ENCODE measurements at places on chromosomes 16 and 17.
A peak's percentile ranks its signal among the peaks of the same experiment; 100 is the strongest.

DNA sequence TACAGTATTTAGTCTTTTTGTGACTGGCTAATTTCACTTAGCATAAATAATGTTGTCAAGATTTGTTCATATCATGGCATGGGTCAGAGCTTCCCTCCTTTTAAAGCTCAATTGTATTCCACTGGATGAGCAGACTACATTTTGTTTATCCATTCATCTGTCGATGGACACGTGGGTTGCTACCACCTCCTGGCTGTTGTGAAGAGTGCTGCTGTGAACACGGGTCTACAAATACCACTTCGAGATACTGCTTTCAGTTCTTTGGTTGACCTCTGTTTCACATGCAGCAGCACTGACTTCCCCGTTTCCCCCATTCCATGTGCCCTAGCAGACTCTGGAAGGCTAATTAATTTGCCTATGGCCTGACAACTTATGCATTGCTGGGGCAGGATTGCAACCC, 285.4 kb downstream of the SHISA9 start:
- no peak for DNase-seq

DNA sequence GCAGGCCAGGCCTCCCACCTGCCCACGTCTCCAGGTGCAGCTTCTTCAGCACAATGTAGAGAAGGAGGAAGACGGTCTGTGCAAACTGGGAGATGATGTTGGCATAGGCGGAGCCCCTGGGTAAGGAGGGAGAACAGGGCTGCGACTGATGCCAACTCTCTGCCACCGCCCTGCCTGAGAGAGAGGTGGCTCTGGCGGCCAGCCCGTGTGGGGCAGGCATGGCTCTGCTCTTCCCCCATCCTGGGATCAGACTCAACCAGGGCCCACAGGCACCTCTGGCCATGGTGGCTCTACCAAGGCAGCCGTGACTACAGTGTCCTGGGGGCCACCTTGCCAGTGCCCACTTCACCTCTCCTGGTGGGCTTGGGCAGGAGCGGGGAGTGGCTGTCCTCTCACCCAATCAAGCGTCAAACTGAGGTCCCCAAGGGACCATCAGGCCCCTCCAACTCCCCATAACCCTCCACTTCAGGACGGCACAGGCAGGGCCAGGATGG, 8.6 kb downstream of the SLC47A2 start:
- no peak for DNase-seq

DNA sequence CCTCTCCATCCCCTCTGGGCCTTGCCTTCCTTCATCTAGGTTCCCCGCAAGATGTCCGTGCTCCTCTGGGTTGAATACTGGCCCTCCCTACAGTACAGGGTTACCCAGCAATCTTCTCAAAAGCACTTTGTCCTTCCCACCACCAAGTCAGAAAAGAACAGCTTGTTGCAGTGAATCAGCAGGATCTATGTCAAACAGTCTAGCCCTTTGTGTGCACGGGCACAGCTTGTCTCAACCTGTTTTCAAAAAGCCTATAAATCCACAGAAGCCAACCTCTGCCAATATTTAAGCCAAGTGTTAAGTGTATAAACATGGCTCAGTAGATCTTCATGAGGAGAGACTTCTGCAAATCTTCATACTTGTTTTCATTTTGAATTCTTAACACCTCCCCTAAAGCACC, 25.2 kb downstream of the C17orf67 start:
- DNase-seq, result no peak

DNA sequence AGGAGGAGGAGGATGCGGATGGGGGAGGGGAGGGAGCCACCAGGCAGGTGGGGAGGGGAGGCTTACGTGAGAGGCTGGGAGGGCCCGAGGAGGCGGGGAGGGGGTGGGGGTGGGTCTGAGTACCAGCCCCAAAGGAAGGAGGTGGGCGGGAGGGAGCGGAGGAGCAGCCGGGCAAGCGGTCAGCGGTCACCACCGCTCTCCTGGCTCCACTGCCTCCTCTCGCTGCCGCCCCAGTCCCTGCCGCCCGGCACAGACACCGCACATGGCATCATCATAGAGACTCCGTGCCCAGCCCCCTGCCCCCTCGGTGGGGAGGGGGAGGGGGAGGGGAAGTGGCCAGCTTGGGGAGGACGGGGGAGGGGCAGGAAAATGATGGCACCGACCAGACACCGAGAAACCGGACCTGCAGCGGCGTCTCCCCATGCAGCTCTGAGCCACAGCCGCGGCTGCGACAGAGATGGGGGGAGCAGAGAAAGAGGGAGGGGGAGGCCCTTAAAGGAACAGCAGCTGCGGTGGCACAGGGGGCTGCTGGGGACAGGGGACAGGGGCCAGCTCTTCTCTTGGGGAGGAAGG, at the start of gene TLCD3B:
Gene TLCD3B (minus strand): TSS at position 431 of the 573 bp plus-strand sequence. CDS start 744 bp downstream, outside the sequence.
- no peak for DNase-seq

- no peak for DNase-seq
Observed at GRCh38 chr17:81271226-81271625, 23.9 kb downstream of the SLC38A10 start.

DNA sequence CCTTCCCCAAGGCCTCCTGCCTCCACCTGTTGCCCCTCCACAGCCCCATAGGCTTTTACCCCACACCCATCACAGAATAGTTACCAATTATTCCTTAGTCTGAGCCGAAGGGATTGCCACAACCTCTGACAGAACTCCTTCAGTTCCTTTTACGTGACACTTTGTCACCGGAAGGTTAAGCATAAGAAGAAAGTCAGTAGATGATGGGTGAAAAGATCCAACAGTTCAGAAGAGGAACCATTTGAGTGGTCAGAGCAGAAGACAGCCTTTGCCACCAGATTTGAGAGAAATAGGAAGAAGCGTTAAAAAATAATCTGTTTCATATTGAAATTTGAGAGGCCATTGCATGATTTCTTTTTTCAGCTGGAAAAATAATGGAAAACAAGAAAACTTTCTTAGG, 1.2 kb downstream of the SRR start:
- DNase-seq, result no peak

DNA sequence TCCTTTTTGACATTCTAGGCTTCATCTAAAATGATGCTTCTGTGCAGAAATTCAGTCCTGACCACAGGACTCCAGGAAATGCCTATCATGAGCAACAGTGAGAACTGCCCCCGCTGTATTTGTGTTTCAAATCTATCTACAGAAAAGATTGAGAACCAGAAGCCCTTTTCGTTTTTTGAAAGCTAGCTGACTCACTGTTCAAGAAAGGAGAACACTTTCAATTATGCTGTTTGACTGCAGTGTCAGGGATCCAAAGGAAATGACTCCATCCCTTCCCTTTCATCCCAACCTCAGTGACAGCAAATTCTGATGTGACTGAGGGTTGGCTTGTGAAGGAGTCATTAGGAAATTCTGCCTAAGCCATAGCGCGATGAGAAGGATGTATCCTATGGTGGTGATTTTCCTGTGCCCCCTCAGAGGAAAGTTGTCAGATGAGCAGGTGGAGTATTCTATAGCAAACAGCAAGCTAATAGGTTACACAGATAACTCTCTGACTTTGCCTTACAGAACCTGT, 622.3 kb downstream of the TMEM114 start:
- no peak for DNase-seq

- DNase-seq, result no peak
Observed at GRCh38 chr17:1462164-1463112, 6.4 kb upstream of the CRK start.

DNA sequence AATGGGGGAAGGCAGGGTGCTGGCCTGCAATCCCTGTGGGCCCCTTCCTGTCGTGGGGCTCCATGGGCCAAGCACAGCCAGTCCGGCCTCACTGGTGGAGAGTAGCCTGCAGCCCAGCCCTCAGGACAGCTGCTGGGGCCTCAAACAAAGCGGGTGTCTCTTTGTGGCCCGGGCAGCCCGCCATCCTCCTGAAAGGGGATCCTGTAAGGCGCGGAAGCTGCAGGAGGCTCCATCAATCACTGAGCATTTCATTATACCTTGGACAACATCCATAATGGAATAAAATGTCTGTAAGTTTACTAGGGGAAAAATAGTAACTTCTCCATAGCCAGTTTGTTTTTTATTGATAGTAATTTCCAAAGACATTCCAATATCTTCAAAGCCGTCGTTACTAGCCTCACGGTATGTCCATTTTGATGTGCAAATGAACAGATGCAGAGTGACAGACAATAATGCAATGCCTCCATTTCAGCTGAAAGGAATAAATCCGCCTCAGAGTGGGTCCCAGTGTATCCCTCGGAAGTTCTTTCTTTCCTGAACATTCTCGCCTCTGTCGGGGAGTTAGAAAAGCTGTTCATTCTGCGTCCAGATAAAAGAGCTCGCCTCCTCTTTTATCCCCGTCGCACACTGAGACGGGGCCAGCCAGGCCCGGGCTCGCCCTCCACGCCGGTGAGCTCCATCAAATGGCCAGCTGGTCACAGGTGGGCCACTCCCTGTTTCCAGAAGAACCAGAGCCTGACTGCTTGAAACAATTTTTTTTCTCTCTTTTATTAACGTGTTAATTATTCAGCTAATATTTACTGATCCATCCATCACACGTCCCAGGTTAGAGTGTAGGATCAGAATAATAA, 14.4 kb downstream of the WSCD1 start:
- DNase-seq, result no peak

GRCh38 chr16:19085679-19086200, 18.3 kb downstream of the COQ7 start:
- DNase-seq, result no peak

DNA sequence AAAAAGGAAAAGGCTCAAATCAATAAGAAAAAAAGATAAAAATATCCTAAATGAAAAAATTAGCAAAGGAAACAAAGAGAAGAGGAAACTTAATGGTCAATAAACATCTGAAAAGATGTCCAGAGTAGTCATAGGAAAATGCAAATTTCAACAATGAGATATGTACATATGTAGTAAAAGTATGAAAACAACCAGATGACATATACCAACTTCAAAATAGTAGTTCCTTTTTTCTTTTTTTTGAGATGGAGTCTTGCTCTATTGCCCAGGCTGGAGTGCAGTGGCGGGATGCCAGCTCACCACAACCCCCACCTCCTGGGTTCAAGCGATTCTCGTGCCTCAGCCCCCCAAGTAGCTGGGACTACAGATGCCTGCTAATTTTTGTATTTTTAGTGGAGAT, 21.7 kb upstream of the NFAT5 start:
- no peak for DNase-seq

DNA sequence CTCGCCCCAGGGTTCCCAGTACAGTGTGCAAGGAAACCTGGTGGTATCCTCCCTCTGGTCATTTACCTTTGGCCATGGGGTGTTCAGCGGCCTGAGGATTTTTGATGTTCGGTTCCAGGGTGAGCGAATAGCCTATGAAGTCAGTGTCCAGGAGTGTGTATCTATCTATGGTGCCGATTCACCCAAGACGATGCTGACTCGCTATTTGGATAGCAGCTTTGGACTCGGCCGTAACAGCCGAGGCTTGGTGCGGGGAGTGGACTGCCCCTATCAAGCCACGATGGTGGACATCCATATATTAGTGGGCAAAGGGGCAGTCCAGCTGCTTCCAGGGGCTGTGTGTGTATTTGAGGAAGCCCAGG, 1.2 kb downstream of the AOC2 start:
- no peak for DNase-seq

- DNase-seq, result peak; percentile 49
Observed at GRCh38 chr16:66483689-66484452, 56.8 kb downstream of the BEAN1 start.

- no peak for DNase-seq
Observed at GRCh38 chr17:51662204-51663056, 402.1 kb downstream of the UTP18 start.

All from T-helper 2 cell (primary cell).